K562 (cell line): ENCODE measurements at places on chromosomes 3 and 15.

DNA sequence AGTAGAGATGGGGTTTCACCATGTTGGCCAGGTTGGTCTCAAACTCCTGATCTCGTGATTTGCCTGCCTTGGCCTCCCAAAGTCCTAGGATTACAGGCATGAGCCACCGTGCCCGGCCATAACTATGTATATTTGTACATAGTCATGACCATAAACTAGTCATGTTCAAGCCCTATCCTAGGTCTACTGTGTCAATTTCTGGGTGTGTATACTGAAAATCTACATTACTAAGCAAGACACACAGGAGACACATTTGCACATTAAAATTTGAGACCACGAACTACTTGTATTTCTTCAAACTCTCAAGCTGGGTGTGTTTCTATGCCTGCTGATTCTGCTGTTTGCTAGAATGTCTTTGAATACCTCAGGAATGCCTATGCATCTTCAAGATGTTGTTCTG is 451.3 kb upstream of the MCTP2 start:
- no peak for DNase-seq

DNA sequence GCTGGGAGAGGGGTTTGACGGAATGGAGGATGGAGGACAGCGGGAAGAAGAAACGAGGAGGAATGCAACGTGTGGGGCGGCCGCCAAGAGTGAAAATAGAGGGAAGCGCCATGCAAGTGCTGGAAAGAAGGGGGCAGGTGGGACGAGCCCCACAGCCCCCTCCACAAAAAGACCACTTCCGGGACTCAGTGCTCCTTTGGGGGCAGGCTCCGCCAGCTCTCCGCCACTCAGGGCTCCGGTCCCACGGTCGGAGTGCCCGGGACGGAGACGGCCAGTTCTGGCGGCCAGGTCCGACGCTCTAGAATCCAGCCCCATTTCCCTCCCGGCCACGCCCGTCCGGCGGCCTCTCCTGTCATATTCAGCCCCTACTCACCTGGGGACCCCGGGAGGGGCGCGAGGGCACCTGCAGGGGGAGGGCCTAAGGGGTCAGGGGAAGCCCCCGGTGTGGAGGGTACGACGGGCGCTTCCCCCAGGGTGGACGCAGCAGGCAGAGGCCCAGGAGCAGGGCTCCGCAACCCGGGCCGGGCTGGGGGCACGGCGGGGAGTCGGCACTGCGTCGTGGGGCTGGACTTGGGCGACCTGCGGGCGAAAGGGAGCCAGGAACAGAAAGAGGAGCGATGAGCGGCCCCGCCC is 25.5 kb upstream of the CSPG4 start:
- peak; percentile 37 for DNase-seq

GRCh38 chr3:17631609-17632008 is 110.8 kb downstream of the TBC1D5 start:
- DNase-seq = no peak

DNA sequence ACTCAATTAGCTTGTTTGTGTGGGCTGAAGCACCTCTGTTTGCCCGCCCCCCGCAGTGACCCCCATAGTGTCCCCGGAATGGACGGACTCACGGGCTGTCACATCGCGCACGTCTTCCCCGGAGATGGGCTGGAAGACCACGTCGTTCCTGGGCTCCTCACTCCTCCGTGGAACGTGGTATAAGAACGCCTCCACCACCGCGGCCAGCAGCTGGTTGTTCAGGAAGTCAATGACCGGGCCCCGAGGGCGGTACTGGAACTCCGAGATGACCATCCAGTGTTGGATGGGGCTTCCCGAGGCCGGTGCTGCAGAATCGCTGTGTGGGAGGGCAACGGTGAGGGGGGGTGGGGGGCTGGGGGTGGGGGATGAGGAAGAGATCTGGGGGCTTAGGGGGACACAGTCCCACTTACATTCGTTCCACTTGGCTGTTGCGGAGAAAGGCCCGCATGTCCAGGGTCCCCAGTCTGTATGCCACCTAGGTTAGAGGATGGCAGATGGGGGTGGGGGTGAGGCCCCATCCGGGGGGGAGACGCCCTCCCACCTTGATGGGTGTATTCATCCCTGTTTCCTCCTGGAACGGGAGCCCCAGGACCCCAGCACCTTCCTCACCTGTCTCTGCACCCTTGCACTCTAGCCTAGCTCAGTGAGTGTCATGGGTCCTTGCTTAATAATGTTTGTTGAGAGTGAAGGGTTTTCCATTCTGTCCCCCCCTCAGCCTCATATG is 30.2 kb downstream of the MUC20 start:
- no peak for DNase-seq

DNA sequence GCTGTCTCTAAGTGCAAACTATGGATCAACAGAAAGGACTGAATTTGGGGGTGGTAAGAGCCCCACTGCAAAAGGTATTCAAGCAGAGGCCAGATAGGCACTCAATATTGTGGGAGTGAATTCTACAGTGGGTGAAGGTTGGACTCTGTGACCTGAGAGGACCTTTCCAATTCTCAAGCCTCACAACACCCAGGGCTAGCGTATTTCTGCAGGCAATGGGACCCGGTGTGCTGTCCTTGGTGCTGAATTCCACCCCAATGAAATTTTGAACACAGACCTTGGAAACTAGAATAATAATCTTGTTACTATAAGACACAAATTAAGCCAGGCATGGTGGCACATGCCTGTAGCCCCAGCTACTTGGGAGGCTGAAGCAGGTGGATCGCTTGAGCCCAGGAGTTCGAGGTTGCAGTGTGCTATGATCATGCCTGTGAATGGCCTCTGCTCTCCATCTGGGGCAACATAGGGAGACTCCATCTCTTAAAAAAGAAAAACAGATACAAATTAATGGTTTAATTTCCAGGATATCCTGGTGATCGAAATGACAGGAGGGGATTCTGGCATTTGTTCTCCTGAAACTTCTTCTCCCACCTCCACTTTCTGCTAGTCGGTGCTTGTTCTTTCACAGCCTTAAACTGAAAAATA is 135.4 kb downstream of the RAB11A start:
- peak; percentile 52 for DNase-seq

DNA sequence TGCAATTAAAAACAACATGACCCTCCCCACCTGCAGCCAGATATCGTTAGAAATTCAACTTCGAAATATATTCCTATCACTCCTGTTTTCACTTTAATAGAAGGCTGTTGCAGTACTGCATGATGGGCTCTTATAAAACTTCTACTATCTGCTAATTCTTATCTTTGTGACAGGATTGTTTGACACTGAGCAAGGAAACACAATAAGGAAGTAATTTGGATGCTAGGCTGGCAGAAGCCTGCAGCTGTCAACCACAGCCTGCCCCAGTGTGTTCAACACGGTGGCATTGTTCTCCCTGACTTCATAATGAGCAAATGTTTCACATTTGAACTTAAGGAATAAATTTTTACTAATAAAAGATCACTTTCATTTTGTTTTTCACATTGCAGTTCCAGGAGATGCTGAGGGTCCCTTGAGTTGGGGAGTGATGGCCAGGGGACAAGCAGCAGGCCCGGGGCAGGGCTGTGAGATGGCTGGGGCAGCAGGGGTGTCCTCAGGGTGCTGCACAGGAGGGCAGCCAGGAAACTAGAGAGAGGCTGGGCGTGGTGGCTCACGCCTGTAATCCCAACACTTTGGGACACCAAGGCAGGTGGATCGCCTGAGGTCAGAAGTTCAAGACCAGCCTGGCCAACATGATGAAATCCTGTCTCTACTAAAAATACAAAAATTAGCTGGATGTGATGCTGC is 64.8 kb upstream of the SEC61A1 start:
- DNase-seq = no peak
